Activated CD8-positive, alpha-beta T cell treated with anti-CD3 and anti-CD28 coated beads, Interleukin-2, amount 10 ng/mL, durations not matched to agents 7 days and 5 days (primary cell): ENCODE measurements at places on chromosomes 5 and 9. TPM values are rescaled to one million over a fixed set of nuclear protein-coding genes. Genes with fewer than 3 reads are reported as not detected.

Gene SYK
- total RNA-seq: 0.13 TPM

Gene TPPP
- not detected for total RNA-seq

Gene MCIDAS
- total RNA-seq: not detected

Gene PLAC8L1
- 0.42 TPM for total RNA-seq

Gene C5orf58
- total RNA-seq: not detected

Gene CHMP5
- total RNA-seq: 85.5 TPM

Gene OMD
- total RNA-seq: not detected

Gene ADRA1B
- total RNA-seq: not detected

Gene GFRA3
- 0.16 TPM for total RNA-seq

Gene DNAI1
- total RNA-seq: not detected

Gene PKN3
- total RNA-seq: 8.0 TPM

Gene SHOC1
- total RNA-seq: not detected

Gene FSD1L
- 7.9 TPM for total RNA-seq

Gene CENPH
- total RNA-seq: 48.5 TPM

Gene KLF9
- total RNA-seq: 9.6 TPM

Gene ZDHHC11B
- not detected for total RNA-seq

Gene PCDHB8
- total RNA-seq: not detected

Gene PLPP1
- 27.0 TPM for total RNA-seq

Gene CDX1
- not detected for total RNA-seq

Gene PCDHB12
- not detected for total RNA-seq

Gene ZFP62
- total RNA-seq: 25.3 TPM

Gene UGCG
- 24.6 TPM for total RNA-seq

Gene KCNT1
- total RNA-seq: not detected

Gene DEPDC1B
- 50.8 TPM for total RNA-seq

Gene MYMK
- not detected for total RNA-seq

Gene IZUMO3
- not detected for total RNA-seq
